ENCODE measurements at places on chromosomes 12 and 14.

DNA sequence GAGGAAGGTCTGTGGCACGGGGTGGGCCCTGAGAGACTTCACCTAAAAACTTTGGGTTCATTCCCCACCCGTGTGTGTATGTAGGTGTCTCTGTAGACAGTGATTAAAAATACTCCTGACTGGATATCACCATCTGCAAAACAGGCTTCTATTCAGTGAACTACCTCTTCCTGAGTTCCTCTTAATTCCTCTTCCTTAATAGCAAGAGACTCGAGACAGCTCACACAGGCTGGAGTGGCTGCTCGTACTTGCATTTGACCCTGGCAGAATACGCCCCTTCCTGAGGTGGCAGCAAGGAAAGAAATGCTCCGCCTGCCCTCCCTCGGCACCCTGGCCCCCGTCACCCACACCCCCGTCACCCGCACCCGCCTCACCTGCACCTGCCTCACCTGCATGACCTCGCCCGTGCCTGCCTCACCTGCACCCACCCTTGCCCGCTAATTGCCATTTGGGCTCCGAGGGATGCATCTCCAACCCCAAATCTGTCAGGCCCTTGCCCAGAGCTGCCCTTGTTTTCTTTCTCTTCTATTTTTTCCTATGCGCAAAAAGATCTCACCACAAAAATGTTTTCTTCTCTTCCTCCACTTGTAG, 90.0 kb downstream of the FBXL14 start:
- DNase-seq, result no peak

GRCh38 chr12:34390171-34390841, 368.0 kb downstream of the ALG10 start:
- DNase-seq, result no peak

GRCh38 chr14:77914073-77914721, 114.3 kb downstream of the ADCK1 start:
- no peak for DNase-seq

- DNase-seq, result no peak
These were observed 2.9 kb upstream of the FAR2 start for GRCh38 chr12:29146196-29146595.

- no peak for DNase-seq
These were observed 10.6 kb downstream of the TMEM120B start for GRCh38 chr12:121723200-121723599.

- no peak for DNase-seq
These were observed 84.0 kb downstream of the LRRC9 start for GRCh38 chr14:60003991-60004390.

GRCh38 chr14:91845652-91846051, 21.7 kb downstream of the TC2N start:
- DNase-seq, result no peak

DNA sequence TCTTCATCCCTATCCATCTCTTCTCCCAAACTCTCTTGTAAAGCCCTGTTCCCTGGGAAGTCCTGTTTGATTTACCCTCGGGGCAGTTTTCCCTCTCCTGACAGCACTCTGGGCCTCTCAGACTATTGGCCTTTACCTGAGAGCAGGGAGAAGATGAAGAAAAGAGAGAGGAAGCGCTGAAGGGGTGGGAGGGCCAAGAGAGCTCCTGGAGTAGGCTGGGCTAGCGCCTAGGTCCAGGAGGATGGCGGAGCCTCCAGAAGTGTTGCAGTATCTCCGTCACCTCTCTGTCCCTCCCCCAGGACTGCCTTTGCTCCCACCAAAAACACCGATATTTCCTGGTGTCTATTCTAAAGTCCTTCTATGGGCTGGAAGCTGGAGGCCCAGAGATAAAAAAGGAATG, 5.7 kb upstream of the IGFBP6 start:
- no peak for DNase-seq

- DNase-seq, result no peak
These were observed 159.9 kb upstream of the NOS1 start for GRCh38 chr12:117521346-117521745.

- no peak for DNase-seq
These were observed 58.0 kb upstream of the CDKN3 start for GRCh38 chr14:54338696-54339317.

DNA sequence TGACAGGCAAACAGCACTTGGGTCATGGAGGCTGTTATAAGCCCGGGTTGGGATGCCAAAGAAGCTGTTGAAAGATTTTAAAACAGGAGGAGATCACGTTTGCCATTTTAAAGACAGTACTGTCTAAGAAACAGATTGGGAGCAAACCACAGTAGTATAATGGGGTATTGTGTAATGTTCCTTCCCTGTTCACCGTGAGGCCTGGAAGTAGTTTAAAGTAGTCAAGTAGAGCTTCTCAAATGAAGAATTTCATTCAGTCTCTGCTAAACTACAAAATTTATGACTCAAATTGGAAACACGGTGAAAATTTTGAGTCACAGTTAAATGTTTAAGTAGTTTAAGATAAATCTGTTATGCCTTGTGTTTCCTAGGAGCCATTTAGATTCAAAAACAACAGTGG, 35.8 kb downstream of the ATP2A2 start:
- DNase-seq, result no peak

DNA sequence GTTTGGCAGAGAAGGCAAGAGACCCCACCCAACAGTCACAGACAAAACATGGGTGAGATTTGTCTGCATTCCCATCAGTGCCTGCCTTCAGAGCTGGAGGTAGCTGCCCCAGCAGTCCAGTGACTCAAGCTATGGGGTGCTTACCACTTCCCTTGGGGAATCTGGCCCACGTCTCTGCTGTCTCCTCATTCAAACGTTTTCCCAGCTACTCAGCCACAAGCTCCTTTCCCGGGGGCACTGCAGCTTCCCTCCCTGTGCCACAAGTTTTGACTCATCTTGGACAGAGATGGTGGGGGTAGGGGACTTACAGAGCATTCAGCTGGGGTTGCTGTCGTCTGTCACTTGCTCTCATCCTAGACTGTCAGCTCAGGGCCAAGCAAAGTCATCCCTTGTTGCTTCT, 66.6 kb downstream of the FBXL14 start:
- DNase-seq, result no peak

DNA sequence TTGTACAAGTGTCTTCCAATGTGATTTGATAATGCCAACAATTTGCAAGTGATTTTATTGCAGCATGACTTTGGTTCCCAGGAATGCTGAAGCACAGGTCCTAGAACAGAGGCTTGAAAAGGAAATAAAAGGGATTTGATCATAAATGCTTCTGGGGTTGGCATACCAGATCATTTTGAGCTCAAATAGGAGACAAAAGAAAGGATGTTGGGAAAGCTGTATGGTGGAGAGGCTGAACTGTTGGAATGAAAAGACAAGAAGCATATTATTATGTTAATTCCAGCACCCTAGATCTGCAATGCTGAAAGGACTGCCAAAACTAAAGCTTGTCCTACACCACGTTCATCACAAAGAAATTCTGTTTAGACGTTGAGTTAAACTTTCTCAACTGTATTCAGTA, 143.1 kb downstream of the BICD1 start:
- no peak for DNase-seq

DNA sequence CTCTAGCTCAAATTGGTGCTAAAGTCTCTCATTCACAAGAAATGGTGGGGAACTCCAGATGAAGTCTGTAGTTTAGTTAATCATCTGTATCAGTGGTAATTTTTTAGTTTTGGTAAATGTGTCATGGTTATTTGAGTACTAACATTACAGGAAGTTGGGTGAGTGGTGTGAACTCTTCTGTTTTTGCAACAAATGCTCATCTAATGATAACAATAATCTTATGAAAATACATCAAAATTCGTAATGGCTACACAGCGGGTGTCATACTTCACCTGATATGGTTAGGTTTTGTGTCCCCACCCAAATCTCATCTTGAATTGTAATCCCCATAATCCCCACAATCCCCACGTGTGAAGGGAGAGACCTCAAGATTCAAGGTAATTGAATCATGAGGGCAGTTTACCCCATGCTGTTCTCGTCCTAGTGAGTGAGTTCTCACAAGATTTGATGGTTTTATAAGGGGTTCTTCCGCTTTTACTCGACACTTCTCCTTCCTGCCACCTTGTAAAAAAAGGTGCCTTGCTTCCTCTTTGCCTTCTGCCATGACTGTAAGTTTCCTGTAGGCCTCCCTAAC, 209.3 kb upstream of the FOXN3 start:
- no peak for DNase-seq

DNA sequence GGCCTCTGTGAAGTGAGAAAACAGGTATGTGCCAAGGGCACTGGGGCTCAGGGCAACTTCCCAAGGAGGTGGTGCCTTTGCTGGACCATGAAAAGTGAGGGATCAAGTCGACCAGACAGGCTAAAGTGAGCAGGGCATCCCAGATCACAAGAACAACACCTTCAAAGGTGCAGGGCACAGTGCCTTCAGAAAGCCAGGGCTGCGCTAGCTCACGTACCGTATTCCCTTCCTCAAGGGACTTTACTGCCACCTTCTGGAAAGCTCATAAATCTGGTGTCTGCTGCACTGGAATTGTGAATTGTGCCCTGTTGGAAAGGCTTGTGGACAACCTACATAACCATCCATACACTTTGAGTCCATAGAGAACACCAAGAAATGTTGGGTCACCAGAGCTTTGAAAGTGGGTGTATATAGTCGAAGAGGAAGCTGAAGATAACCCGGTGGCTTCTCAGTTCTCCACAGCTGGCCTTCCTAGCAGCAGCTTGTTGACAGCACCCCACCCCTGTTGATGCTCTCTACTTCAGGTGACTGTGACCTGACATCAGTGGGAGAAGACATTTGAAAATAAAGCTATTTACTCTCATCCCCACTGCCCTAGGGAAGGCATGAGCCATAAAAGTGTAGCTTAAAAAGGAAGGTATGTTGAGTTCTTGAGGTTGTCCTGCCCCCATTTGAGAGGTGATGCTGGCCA, 24.5 kb downstream of the FIGNL2 start:
- no peak for DNase-seq

- no peak for DNase-seq
These were observed 796.4 kb downstream of the MED13L start for GRCh38 chr12:115481141-115481540.

DNA sequence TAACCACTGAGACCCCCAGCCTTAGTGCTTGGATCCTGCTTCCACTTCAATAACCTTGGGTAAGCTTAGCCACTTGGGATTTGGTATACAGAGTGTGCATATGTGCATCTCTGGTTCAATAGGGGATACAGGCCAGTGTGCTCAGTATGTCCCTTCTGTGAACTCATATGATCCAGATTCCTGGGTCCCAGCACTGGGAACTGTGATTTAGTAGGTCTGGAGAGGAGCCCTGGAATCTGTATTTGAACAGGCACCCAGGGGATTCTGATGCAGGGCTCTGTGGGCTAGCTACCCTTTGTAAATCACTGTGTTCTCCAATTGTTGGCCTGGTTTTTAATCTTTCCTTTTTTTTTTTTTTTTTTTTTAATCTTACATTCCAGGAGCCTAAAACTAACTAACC, 9.8 kb upstream of the RNU6-8 start:
- no peak for DNase-seq
